Omental fat pad (tissue), 4 donors: ENCODE measurements at places on chromosomes 16 and 17. TPM values are rescaled to one million over a fixed set of nuclear protein-coding genes. Genes with fewer than 3 reads are reported as not detected.

GRCh38 chr16:30951750-30952149, 2.9 kb downstream of the ORAI3 start:
- DNase-seq, result no peak

DNA sequence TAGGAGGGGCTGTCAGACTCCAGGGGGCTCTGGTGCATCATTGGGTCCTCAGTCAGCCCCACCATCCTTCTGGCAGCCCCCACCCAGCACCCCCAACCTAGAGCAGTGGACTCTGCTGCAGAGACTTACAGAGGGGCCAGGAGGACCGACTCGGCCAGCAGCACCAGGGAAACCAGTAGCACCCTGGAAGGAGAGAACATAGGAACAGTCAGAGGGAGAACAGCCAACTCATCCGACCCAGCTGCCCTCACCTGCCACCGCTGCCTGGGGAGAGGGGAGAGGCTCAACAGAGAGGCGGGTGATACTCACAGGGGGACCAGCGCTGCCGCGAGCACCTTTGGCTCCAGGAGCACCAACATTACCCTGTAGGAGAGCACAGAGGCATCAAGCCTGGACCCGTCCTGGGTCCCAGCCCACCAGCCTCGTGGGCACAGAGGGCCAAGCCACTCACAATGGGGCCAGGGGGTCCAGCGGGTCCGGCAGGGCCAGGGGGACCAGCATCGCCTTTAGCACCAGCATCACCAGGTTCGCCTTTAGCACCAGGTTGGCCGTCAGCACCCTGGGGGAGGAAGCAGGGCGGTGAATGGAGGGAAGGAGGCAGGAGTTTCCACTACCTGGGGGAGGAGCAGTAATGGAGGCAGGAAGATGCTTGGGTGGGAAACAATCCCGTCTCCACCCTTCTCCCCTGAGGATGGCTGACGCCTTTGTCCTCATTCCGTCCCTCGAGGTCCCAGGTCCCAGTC, 11.7 kb downstream of the COL1A1 start:
- DNase-seq, result no peak

- no peak for DNase-seq
Measured at GRCh38 chr16:8391257-8391656, 199.1 kb downstream of the TMEM114 start.

DNA sequence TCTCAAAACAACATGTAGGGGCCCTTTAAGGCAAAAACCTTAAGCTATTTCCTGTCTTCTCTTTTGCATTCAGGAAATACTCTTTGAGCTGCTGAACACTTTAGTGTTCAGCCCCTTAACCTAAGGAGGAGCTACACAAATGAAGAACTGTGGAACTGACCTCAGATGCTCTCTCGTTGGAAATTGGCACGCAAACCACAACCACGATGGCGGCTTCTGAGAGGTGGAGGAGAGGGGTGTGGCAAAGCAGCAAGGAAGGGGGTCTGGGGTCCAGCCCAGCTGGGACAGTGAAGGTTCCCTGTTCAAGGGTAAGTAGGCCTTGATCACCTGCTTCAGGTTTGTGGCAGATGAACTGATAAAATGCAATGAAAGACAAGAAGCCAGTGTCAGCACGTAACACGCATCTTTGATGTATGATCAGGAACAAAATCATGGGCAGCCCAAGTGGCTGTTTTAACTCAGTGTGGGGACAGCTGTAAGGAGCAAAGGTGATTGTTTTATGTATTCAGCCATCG, 291.6 kb upstream of the TNRC6C start:
- no peak for DNase-seq

The GRAP gene
- 3.7 TPM for total RNA-seq

- DNase-seq, result no peak
Measured at GRCh38 chr17:66268247-66268927, 34.0 kb upstream of the PRKCA start.

DNA sequence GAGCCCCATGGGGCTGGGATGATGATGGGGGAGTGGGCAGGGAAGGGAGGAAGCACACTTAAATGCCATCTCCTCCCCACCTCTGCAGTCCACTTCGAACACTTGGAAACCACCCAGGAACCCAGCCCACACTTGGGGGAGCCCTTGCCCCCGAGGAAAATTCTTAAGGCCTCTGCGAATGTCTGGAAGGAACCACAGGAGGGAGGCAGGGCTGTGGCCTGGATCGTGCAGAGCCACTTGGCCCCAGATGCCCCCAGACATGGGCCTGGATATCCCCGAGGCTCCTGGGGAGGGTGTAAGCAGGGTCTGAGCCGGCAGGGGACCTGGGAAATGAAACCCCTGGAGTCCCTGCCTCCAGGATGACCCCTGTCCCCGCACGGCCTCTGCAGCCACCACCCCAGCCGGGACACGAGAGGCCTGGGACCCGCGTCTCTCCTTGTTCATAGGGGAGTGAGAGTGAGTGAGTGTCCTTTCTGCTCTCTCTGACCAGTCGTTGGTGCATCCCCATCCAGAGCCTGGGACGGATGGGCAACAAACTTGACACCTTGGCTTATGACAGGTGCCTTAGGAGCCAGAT, 11.8 kb upstream of the MTSS2 start:
- DNase-seq, result no peak
